ENCODE measurements at places on chromosomes 5 and 9. TPM values are rescaled to one million over a fixed set of nuclear protein-coding genes. Genes with fewer than 3 reads are reported as not detected.
A peak's percentile ranks its signal among the peaks of the same experiment; 100 is the strongest.

DNA sequence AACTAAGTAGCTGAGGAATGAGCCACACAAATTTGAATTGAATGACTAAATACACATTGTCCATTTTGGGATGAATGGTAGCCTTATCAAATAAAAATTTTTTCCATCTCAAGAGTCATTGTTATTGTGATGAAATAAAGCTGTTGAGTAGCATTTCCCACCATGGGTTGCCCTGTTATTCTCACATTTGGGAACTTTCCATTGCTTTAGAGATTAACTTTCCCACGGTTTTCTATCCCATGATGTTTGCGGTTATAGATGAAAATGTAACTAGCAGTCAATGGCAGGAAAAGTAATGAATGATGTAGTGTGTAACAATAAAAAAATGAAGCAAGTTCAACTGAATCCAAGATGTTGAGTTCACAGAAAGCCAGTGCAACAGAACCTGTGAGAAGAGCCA, 59.9 kb upstream of the PLPP1 start:
- no peak overlapping the region for H3K4me3 ChIP-seq
- peaks cover 12% of the 10 kb centered on the region for H3K4me1 ChIP-seq
- H3K27me3 ChIP-seq: no peaks in the 10 kb centered on the region
- no peak overlapping the region for H3K27ac ChIP-seq

- no peak for DNase-seq
- H3K4me1 ChIP-seq: peaks cover 11% of the 10 kb centered on the region
- no peak overlapping the region for H3K4me3 ChIP-seq
- H3K36me3 ChIP-seq: no peaks in the 10 kb centered on the region
These were observed 113.0 kb downstream of the PAM start for GRCh38 chr5:102867992-102868662.

DNA sequence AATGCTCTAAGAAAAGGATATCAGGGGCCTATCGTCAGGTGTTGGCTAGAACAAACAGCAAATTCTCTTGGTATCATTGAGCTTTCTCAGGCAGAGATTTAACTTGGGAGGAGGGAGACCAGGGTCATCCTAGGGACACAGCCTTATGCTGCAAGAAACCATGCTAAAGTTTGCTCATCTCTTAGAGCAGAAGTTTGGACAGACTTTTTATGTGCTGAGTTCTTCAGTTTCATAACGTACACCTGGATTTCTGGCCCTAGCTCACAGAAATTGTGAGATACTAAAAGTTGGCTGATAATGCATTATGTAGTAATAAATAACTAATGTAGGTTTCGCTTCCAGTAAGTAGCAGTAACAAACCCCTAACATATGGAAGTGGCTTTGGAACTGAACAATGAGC, 1359.8 kb upstream of the CDH9 start:
- H3K4me1 ChIP-seq: no peaks in the 10 kb centered on the region
- DNase-seq: no peak
- no peaks in the 10 kb centered on the region for H3K27me3 ChIP-seq
- H3K27ac ChIP-seq: no peak overlapping the region
- H3K36me3 ChIP-seq: no peaks in the 10 kb centered on the region
- H3K4me3 ChIP-seq: no peak overlapping the region

DNA sequence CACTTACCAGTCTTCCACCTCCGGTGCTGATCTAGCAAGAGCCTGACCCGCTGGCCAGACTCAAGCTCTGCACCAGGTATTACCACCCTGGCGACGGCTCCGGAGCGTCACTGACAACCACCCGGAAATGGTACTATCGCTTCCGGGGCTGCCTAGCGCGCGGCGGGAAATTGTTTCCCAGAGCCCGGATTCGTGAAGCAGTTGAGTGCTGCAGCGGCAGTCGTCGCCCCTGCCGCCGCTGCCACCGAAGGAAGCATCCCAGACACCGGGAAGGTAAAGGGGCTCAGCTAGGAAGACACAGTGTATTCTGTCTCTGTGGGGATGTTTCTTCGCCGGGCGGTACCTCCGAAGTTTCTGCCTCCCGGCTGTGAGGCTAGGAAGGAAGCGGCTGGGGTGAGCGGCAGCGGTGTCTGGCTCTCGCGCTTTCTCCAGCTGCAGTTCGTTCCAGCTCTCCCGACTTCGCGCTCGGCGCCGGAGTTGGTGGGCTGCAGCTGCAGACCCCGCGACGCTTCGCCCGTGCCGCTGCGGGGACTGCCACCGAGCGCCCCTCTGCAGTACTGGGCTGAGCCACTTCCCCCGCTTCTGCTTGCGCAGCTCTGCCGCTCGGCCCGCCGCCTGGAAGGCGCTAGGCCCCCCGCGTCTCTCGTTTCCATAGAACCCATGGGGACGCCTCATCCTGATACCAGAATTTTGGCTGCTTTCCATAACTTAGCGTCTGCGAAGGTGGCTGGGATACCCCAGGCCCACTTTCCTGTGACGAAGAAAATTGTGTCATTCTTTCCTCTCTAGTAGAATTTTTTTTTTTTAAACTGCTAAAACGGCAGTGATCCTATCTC, at the start of the genes KIAA0825 and SLF1:
TSS of gene KIAA0825 (minus strand) at position 112 of the 836 bp plus-strand sequence. CDS start 81,478 bp downstream, outside the sequence.
TSS of gene SLF1 (plus strand) at position 177 of the 836 bp plus-strand sequence. CDS start 10,142 bp downstream, outside the sequence.
- peak within 1 kb of the TSS; percentile 75 for H3K4me3 ChIP-seq
- no peaks in the 10 kb centered on the region for H3K36me3 ChIP-seq

The MTAP gene
- 17.7 TPM for total RNA-seq

The NTNG2 gene
- total RNA-seq: 0.42 TPM

GRCh38 chr9:115888131-115888530, 265.5 kb upstream of the PAPPA start:
- DNase-seq: no peak
- no peaks in the 10 kb centered on the region for H3K36me3 ChIP-seq
- H3K27me3 ChIP-seq: no peaks in the 10 kb centered on the region
- no peaks in the 10 kb centered on the region for H3K4me1 ChIP-seq

The RNF180 gene
- 1.2 TPM for total RNA-seq

DNA sequence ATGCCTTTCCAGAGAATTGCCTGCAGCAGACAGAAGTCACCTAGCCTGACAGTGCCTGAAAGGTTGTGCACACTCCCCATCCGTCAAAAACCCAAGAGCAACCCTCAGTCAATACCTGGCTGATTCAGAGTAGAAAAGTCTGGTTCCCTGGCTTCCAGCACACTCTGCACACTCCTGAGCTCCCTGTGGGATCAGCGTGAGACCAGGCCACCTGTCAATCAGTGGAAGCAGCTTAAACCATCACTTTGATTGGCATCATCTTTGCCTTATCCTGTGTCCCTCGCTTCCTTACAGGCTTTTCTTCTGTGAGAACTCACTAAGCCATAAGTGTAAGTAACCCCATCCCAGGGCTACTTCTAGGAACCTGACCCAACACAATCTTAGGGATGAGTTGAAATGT, 109.8 kb downstream of the ACTL7B start:
- no peaks in the 10 kb centered on the region for H3K4me1 ChIP-seq
- no peak overlapping the region for H3K4me3 ChIP-seq

DNA sequence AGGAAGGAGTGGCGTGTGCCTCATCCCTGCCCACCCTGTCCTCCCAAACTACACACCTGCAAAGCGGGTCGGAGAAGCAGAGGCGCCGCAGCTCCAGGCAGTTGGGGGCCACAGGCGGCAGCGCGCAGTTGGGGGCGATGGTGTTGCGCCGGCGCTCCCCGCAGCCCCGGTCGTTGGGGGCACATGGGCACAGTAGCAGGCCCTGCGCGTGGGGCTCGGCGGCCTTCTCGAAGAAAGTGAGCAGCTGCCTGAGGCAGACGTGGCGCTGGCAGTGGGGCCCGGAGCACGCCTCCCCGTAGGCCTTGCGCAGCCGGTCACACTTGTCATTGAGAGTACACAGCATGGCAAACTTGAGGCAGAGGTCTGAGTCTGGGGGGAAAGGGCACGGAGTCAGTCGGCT, 16.8 kb downstream of the GFRA3 start:
- no peaks in the 10 kb centered on the region for H3K36me3 ChIP-seq
- no peaks in the 10 kb centered on the region for H3K27me3 ChIP-seq
- H3K4me3 ChIP-seq: no peak overlapping the region

The TCF7 gene
- total RNA-seq: 1.8 TPM

DNA sequence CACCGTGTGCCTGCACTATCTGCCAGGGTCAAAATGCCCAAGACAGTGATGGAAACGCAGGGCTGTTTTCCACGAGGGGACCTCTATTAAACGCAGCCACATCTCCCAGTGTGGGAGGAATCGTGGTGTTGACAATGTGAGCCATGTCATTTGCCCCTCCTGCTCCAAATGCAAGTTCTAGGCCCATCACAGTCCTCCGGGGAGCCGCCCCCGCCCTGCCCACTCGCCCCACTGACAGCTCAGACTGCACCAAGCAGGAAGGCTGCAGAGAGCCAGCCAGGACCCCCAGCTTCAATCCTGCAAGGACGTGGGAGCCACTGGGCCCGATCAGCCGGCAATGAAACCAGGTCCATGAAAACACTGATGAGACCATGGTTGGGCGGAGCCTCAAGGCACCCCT, 85.9 kb downstream of the VAV2 start:
- DNase-seq: no peak
- no peak overlapping the region for H3K4me3 ChIP-seq
- peaks cover 8% of the 10 kb centered on the region for H3K4me1 ChIP-seq
- H3K27me3 ChIP-seq: no peaks in the 10 kb centered on the region

The CSF1R gene
- total RNA-seq: 26.4 TPM

DNA sequence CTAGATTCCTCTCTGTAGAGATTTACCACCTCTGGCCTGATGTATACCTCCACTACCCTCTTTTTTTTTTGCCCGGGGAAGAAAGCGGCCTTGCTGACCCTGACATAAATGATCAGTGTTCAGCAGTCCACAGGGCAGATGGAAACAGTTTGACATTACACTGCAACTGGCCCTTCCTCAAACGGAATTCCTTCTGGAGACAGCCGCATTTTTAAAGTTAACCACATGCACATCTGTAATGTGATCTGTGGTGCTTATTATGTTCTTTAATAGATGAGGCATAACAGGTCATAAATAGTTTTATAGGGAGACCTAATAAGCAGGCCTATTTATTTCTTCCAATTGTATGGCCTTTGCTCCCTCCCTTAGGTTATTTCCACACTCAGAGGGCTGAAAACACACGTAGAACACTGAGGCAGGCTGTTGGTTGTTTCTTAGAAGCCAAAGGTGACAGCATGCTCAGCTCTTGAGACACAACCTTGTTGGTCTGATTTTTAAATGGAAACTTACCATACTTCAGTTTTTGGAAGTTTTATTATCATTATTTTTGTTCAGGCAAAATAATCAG, 84.0 kb upstream of the APC start:
- DNase-seq: no peak
- H3K36me3 ChIP-seq: no peaks in the 10 kb centered on the region
- no peaks in the 10 kb centered on the region for H3K4me1 ChIP-seq
- H3K27me3 ChIP-seq: no peaks in the 10 kb centered on the region

DNA sequence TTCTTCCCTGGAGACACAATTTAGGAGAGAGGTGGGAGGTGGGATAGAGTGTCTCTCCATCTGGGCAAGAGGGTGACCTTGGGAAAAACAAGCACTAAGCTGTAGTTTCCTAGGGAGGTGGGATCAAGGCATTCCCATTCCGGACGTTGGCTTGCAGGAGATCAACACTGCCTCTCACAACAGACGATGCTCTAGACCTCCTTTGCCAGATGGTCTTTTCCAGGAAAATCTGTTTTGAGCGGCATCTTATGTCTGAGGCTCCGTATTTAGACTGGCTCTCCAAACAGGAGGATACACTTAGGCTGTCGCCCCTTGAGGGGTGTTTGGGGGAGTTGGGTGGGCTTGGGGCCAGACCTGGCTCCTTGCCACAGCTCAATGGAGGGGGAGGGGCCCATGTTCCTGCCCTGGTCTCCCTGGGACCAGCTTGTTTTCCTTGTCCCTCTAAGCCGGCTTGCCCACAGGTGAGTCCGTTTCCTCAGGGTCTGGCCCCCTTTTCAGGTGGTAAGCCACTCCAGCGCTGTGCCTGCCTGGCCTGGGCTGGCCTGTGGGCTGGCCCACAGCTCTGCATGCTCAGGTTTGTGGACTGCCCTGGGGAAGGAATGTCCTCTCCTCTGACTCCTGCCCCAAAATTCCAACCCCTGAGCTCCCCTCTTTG, 2.4 kb downstream of the PSD2 start:
- no peaks in the 10 kb centered on the region for H3K36me3 ChIP-seq
- no peak for DNase-seq
- H3K4me3 ChIP-seq: no peak overlapping the region
- H3K4me1 ChIP-seq: no peaks in the 10 kb centered on the region
- peaks cover 3% of the 10 kb centered on the region for H3K27me3 ChIP-seq

- no peaks in the 10 kb centered on the region for H3K4me1 ChIP-seq
- no peak overlapping the region for H3K27ac ChIP-seq
- no peaks in the 10 kb centered on the region for H3K36me3 ChIP-seq
- DNase-seq: no peak
- no peak overlapping the region for H3K4me3 ChIP-seq
These were observed 68.4 kb downstream of the HSPA4 start for GRCh38 chr5:133120156-133120750.

GRCh38 chr9:131608493-131609037, 63.2 kb downstream of the PRRT1B start:
- peaks cover 15% of the 10 kb centered on the region for H3K36me3 ChIP-seq
- DNase-seq: no peak
- no peaks in the 10 kb centered on the region for H3K4me1 ChIP-seq
- no peak overlapping the region for H3K4me3 ChIP-seq

- DNase-seq: no peak
- H3K27me3 ChIP-seq: no peaks in the 10 kb centered on the region
- no peak overlapping the region for H3K4me3 ChIP-seq
- peaks cover 9% of the 10 kb centered on the region for H3K36me3 ChIP-seq
These were observed 31.7 kb downstream of the FUBP3 start for GRCh38 chr9:130610862-130611707.

DNA sequence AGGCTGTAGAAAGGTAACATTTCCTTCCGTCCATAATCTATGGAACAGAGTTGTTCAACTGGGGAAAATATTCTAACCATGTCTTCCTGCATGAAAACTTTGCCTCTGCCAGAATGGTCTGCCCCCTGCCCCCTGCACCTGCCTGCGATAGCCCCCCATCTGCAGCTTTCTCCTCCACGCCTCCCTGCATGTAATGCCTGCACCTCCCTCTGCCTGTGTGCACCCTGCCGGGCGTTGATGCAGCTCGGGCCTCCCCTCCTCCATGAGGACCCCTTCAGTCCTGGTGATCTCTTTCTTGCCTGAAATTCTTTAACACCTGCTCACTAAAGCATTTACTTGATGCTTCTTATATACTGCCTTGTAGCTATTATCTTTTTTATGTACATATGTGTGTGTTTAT, 266.2 kb downstream of the ARHGEF28 start:
- H3K27me3 ChIP-seq: no peaks in the 10 kb centered on the region
- H3K4me3 ChIP-seq: no peak overlapping the region
- H3K4me1 ChIP-seq: no peaks in the 10 kb centered on the region
- H3K27ac ChIP-seq: no peak overlapping the region
- DNase-seq: no peak

DNA sequence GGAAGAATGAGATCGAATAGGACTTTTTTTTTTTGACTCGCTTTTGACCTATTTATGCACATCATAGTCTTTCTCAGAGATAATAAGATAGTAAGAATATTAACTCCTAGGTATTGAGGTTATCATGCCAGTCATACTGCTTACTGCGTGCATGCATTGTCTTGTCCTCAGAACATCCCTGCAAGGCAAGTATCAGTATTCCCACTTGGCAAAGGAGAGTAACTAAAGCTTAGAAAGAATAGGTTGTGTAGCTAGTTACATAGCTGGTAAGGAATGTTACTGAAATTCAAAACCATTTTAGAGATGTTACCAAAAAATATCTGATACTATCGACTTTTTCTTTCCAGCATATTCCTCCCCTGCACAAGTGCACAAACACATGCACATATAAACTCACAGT, 296.1 kb upstream of the CLINT1 start:
- H3K4me3 ChIP-seq: no peak overlapping the region
- H3K4me1 ChIP-seq: peaks cover 22% of the 10 kb centered on the region
- H3K36me3 ChIP-seq: no peaks in the 10 kb centered on the region
- no peaks in the 10 kb centered on the region for H3K27me3 ChIP-seq
- no peak for DNase-seq

The ADAMTS13 gene
- 6.5 TPM for total RNA-seq

- H3K27me3 ChIP-seq: no peaks in the 10 kb centered on the region
- DNase-seq: no peak
- no peaks in the 10 kb centered on the region for H3K36me3 ChIP-seq
- no peak overlapping the region for H3K4me3 ChIP-seq
- peaks cover 16% of the 10 kb centered on the region for H3K4me1 ChIP-seq
- H3K27ac ChIP-seq: peak overlapping the region; percentile 39
These were observed 1.7 kb downstream of the SMIM3 start for GRCh38 chr5:150780187-150780692.

Measured in liver (tissue), 10 donors.